Fibroblast of pulmonary artery (primary cell): ENCODE measurements at places on chromosomes 5 and 9.

DNA sequence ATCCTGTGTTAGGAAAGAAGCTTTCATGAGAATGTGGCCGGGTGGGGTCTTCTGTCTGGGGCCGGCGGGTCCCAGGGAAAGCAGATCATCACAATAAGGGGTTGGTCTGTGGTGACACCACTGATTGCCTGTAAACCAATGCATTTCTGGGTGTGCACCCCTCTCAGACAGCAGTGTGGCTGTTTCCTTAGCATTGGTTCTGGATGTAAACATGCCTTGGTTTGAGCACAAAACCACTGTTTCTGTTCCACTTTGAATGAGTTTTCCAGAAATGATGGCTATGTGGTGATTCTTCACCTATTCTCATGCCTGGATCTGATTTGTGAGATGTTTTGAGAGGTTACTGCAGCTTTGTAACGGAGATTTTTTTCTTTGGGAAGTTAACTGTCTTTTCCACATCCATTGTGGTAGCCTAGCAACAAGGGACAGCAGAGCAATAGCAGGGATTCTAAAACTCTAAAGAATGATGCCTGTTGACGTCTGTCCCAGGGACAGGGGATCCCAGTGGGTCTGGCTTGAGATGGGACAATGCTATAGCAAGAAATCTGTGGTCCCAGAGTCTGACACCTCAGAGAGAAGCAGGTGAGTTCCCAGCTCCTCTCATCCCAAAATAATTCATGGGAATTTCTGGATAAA is at the start of gene CCDC192:
Gene CCDC192 (plus strand): TSS at position 466 of the 636 bp plus-strand sequence. CDS start 55 bp downstream, at position 521.
- DNase-seq: no peak

GRCh38 chr9:102209176-102209575 is 470.7 kb upstream of the GRIN3A start:
- no peak for DNase-seq

DNA sequence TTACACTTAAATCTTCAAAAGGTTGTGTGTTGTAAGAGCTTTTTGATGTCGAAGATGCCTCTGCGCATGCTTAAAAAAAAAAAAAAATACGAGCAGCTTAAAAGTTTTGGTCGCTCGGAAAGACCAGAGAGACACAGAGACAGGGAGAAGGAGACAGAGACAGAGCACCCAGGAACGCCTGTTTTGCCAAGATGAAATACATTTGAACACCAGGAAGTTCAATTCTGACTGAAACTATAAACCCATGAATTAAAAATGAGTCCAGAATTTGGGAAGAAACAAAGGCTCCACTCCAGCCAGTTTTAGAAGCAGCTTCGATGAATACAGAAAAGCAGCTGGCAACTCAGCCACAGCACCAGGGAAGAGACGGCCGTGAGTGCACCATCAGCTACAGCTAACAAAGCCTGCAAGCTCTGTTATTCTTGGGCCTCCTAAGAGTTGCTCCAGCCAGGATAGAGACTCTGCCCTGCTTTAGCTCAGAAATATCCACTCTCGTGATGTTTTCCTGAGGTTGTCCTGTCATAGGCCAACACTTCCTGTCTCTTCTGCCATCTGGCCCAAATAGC is 2.5 kb upstream of the ZNF474 start:
- no peak for DNase-seq

DNA sequence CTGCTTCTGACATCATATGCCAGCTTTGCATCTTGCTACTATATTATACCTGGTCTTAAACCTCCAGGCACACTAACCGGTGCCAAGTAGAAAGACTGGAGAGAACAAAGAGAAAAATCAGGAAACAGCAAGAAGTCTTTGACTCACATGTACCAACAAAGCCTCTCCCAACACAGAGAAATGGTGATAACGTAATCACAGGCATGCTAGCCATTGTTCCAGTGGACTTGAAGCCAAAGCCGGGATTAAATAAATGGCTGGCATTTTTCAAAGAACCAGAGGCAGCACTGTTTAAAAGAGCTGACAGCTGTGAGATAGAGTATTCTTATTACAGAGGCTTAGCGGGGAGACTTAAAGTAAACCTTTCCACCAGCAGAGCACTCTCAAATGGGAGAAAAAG is 148.4 kb upstream of the NFIL3 start:
- peak; percentile 73 for DNase-seq

DNA sequence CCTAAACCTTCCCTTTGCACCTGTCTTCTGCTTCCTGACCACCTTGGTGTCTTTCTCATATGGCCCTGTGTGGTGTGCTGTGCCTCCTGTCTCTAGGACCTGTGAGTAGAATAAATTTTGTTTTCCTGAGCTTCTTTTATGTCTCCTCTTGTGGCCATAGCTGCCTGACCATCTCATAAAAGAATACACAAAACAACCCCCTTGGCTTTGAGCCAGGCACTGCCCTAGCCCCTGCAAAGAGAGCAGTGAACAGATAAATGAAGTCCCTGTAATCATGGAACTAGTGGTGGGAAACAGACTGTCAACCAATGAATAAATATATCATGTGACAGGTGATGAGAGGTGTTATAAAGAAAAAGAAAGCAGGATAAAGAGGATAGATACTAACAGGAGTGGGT is 485.1 kb downstream of the CSNK1G3 start:
- no peak for DNase-seq

DNA sequence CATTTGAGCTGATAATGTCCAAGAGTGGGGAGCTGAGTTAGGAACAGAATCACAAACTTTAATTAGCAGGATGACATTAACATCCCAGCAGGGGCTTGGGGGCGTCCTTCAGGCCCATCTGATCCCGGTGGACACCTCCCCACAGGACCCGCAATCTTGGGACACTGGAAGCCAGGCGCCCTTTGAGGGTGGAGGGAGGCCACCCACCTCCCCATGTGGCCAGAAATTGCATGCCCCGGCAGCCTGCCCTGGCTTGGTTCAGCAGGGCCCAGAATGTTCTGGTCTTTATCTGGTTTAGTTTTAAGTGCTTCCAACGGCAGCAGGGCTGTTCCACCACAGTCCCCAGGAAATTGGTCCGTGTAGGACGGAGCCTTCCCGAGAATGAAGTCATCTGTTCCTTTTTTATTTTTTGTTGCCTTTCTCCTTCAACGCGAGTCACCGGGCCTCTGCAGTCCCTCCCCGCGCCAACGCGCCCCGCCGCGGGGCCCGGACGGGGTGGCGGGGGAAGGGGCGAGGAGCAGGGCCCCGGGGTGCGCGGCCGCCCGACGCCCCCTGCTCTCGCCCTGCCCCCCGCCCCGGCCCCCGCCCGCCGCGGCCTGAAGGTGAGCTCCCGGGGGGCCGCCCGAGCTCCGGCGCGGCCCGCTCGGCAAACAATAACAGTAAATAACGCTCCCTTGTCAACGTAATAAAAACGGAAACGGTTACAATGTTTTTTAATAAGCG is 207.9 kb downstream of the C9orf50 start:
- DNase-seq: peak; percentile 89

GRCh38 chr9:83264315-83264714 is 201.4 kb upstream of the RASEF start:
- DNase-seq: no peak

GRCh38 chr9:113570749-113571711 is 107.5 kb downstream of the RGS3 start:
- DNase-seq: peak; percentile 55

DNA sequence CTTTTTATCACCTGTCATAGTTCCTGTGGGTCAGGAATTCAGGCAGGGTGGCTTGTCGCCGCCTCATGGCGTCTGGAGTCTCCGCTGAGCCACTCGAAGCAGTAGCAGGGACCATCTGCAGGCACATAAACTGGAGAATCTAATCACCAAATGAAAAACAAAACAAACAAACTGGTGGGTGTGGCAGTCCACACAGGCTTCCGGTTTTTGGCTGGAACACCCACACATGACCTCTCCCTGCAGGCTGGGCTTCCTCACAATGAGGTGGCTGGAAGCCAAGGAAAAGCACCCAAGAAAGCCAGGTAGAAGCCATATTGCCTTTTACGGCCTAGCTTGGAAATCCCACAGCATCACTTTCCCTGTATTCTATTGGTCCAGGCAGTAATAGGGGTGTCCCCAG is 197.0 kb downstream of the SYK start:
- no peak for DNase-seq

DNA sequence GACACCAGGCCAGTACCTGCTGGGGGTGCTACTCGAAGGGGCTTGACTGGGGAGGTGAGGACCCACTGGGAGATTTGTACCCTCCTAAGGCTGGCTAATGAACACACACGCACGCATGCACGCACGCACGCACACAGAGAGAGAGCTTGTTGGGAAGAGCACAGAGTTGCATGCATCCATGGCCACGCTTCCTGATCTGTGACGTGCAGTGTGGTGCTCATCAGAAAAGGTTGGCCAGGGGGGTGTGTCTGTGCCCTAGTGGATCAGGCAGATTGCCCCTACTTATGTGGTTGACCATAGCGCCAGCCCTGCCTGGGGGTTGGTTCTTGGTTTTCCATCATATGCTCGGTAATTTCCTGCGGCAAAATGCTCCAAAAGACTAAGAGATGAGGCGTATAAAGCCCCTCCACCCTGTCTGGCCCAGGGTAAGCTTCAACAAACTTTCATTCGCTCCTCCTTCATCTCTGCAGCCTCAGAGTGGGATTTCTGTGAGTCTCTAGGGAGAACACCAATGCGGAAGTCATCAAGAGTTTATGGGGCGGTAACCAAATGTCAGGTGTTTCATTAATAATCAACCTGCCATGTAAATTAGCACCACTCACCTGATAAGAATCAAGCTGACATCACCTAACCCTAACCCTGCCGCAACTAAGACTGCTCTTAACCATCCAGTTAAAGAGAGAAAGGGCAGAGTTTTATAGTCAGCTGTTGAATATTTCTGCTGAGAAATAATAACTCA is 8.0 kb upstream of the GFI1B start:
- DNase-seq: no peak

- no peak for DNase-seq
Measured at GRCh38 chr5:98425640-98426039, 347.8 kb upstream of the RGMB start.

GRCh38 chr9:5608298-5609225 is 20.3 kb upstream of the RIC1 start:
- DNase-seq: peak; percentile 12

DNA sequence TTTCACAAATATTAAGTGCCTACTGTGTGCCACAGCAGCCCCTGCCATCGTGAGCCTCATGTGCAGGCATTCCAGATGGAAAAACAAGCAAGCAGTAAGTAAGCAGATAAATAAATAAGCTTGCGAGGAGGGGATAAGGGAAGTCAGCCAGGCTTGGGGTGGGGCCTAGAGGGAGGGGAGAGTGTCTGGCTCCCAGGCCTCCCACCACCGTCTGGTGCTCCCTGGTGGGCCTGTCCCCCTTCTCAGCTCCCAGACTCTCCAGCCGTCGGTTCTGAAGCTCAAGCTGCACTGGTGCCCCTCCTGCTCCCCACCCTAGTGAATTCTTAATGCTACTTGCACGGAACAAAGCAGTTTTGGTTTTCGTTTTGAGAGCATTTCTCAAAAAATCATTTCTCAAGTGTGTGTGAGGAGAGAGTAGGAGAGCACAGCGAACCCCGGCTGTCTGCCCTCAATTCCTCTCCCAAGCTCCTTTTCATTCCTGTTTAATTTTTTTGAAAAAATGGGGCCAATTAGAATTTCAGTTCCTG is 6.6 kb upstream of the IER5L start:
- no peak for DNase-seq

DNA sequence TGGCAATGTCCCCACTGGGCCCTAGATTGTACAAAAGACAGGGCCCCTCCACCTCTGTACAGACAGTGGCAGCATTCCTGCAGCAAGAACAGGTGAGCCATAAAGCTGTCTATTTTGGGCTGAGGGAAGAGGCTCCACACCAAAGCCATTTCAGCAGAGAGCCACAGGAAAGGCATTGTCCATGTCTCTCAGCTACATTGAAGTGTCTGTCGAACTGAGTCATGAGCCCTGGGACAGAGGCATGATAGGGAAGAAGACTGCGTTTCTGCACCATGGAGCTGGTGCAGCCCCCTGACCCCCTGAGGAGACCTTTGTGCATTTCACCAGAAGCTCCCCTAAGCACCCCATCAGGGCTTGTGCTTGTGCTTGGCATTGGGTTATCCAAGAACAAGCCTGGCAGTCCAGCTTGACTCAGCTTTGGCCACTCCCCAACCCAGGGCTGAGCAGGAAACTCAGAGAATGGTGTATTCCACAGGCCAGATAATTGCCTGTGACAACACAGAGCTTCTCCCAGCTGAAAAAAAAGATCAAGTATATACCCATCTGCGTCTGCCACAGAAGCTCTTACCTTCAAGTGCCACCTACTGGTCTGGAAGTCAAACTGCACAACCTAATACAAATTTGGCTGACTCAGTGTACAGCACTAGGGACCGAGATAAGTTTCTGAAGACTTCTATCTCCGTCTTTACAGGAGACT is 5.9 kb upstream of the FRMD3 start:
- DNase-seq: peak; percentile 88

GRCh38 chr9:33959725-33960124 is 89.0 kb downstream of the UBAP2 start:
- no peak for DNase-seq

DNA sequence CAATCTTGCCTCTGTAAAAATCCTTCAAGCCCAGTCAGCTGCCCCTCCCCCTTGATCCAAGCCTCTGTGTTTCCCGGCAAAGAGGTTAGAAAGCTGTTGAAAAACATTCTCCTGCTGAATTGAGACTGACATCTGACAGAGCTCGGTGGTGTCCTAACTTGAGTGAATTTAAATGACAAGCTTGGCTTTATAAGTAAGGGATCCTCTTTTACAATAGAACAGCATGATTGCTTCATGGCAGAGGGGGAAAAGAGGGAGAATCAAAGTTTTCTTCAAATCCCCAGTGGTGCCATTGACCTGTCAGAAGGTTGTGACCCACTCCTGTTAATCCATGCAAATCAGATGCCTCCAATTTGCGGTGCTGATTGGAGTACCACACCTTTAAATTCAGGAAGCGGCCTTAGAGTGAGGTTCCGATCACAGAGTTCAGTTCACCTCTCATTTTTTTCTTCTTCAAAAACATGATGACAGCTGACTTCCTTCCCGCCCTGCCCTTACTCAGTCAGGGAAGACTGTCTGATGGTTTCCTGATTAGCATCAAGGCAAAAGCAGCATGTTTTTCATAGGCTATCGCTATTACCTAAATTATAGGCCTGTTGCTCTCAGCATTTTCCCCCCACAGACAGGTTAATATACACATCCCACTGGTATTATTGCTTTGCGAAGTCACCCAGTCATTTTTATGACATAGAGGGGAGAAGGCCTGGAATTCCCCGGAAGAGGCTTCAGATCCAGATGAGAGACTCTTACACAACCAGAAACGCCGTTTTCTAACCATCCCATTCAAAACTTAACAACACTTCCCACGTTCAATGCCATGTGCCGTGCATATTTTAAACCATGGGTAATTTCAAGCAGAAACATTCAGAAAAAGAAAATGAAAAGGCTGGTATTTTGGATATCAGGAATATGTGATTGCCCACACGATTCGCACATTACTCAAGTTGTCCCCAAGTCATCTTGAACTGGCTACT is 141.4 kb downstream of the EBF1 start:
- peak; percentile 11 for DNase-seq
